ENCODE measurements at places on chromosomes 1 and 21.

GRCh38 chr1:12607263-12607662, 10.7 kb downstream of the DHRS3 start:
- DNase-seq, result no peak

DNA sequence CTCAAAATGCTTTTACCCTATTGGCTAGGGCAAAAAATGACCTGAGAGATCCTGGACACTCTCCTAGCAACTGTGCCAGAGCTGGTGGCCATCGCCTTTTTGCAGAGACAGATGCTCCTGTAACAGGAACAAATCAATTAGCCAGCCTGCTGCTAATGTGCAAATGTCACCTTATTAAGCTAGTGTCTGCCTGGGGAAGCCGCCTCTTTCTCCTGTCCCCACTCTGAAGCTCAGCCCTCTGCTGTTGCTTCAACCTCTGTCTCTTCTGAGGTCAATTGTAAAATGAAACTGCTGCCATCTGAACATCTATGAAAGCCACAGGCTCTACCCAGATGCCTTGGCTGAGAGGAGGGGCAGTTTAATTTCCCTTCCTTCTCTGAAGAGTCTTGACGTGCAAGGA, 85.5 kb upstream of the CACNA1E start:
- DNase-seq, result no peak

- DNase-seq, result no peak
These were observed 3.8 kb downstream of the DNALI1 start for GRCh38 chr1:37560401-37561132.

DNA sequence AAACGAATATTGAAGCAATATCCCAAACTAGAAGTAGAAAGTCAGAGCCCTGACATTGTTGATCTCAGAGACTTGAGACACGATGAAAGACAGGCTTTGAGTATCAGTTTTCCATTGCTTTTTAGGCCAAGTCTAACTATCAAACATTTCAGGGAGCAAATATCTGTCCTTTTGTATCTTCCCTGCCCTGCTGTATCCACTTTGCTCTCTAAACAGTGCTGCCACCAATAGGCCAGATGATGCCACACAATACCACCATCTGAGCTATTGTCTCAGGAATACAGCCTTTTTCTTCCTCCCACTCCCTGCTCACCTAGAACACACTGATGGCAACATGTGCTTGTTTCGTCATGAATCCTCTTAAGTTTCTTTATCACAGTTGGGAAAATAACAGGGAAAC, 62.6 kb upstream of the SPAG17 start:
- no peak for DNase-seq

GRCh38 chr1:226603858-226604559, 55.4 kb downstream of the STUM start:
- DNase-seq, result no peak

DNA sequence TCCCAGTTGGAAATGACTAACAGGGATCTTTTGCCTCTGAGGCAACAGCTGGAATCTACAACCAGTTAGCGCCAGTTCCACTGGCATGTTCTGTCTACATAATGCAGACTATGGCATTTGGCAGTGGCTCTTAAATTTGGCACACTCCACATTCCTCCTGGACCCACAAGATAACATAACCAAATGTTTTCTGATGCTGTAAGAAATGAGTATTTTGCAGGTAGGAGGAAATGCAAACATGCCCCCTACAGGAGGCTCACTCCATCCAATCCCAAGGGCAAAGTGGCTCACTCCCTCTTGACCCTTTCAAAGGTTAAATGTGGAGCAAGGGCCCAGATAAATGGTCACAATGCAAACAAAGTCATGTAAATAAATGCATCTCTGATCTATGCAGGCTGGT, 129.2 kb upstream of the PROX1 start:
- no peak for DNase-seq

DNA sequence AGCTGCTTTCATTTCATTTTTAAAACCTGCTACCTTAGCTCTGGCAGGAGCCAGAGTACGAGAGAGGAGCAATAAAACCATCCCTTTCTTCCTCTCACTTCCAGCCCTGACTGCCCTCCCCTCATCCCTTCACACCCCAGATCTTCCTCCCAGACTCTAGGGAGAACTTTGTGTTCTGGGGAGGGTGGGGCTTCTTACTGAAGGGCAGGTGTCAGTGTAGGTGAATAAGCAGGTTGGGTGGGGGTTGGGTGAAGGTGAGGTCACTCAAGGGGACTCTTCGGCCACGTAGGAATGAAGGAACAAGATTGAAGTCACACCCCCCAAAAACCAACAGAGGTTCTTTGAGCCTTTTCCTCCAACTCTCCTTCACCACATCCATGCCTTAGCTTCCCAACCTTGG, 88.9 kb downstream of the CD58 start:
- no peak for DNase-seq

DNA sequence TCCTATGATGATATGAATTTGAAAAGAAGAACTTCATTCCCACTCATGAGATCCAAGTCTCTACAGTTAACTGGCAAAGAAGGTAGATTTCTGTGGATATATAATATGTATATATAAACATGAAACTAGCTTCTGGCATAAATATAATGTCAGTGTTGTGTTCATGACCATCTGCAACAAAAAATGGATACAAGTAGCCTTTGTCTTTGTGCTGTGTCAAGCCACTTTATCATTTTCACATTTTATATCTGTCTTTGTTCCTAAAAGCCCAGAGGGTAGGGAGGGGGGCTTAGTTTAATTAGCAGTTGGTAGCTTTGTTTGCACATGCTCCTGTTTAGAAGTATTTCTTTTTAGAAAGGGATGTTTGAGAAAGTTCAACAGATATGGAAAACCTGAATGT, 56.2 kb upstream of the FASLG start:
- DNase-seq, result no peak

DNA sequence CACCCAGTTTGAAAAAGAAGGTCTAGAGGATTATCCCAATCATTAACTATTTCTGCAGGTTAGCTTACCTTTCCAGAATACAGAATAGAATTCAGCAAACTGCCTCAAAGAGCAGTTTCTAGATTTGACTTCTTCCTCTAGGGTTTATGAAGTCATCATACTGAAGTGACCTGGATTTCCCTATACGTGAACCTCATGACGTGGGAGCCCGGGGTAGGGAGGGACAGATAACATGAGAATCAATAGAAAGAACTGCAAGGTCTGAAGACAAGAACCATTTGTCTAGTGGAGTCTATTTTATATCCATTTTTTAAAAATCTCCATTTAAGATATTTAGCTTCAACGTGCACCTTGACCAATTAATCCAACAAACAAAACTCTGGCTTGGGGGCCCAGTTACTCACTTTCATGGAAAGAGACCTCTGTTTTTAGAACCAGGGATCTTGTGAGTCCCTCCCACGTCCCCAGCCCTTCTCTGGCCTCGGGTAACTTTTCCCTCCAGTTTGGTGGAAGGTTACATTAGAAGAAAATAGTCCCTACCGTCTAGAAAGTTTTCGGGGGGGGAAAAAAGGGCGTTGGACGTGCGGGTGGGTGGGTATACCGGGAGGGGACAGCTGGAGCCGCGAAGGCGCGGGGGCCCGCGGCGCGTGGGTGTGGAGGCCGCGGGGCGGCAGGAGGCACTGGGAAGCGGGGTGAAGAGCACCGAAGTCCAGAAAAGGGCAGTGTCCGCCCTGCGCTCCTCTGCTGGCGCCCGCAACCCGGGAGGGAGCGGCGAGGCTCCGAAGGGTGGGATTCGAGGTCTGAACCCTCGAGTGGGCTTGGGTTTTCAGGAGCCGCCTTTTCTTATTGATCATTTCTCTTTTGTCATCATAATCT, 13.8 kb upstream of the POGZ start:
- DNase-seq, result peak; percentile 53

GRCh38 chr1:101798417-101798816, 198.3 kb downstream of the OLFM3 start:
- no peak for DNase-seq

DNA sequence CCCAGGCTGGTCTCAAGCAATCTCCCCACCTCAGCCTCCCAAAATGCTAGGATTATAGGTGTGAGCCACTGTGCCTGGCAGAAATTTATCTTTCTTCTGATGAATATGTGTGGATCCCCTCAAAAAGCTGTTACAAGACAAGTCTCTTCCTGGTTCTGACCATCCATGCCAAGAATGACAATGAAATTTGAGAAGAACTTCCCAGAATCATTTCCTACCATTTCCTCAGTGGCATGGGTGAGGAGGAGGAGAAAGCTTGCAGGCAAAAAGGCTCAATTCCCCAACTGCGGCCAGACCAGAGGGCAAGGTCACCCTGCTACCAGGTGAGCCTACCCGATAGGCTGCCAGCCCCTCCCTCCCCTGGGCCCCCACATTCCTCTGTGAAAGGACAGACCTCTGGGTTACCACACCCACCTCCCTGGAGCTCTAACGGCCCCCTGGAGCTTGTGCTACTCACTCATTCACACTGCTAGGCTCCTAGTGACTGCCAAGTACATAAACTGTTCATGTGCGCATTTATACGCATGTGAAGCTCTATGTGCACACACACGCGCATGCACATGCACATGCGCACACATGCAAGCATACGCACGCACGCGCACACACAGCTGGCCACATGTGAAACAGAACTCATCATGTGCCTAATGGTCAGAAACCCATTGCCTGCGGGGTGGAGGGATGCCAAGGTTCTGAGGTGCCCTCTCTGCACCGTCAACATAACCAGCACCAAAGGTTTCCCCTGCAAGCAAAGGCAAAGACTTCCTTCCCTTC, 17.0 kb downstream of the MRAP start:
- no peak for DNase-seq

DNA sequence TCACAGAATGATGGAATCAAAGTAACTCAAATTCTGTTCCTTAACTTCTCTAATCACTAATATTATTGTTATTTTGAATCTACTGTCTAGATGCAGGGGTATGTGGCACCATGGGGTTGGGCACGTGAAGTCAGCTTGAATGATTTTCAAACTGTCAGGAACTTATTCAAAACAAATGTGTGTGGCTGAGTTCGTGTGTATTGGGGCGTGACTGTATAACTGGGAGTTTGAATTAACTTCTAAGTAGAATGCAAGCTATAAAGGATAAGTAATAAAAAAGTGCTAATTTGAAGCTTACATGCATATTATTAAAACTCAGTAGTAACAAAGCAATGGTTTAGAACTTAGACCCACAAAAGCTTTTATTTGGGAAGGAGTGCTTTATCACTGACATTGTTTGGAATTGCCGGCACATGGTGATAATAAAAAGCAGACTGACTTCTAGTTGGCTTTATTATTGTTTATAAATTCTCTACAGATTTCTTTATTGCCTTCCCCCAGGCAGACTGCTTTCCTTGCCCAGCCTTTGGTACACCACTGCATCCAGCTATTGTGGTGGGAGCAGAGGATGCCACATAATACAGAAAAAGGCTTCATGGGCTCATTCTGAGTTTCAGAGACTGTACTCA, 84.3 kb downstream of the TENT5C start:
- DNase-seq, result no peak

- no peak for DNase-seq
These were observed 4.5 kb upstream of the NHLH1 start for GRCh38 chr1:160362168-160362957.

- no peak for DNase-seq
These were observed 195.3 kb downstream of the ZBTB18 start for GRCh38 chr1:244246334-244246733.

DNA sequence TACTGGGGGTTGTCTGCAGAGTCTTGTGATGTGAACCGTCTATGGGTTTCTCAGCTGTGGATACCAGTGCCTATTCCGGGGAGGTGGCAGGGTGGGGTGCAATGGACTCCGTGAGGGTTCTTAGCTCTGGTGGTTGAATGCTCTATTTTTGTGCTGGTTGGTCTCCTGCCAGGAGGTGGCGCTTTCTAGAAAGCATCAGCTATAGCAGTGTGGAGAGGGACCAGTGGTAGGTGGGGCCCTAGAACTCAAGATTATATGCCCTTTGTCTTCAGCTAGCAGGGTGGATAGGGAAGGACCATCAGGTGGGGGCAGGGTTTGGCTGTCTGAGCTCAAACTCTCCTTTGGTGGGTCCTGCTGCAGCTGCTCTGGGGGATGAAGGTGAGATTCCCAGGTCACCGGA, 127.3 kb upstream of the PLD5 start:
- no peak for DNase-seq

- DNase-seq, result no peak
These were observed 57.3 kb downstream of the SDCCAG8 start for GRCh38 chr1:243312952-243313634.

DNA sequence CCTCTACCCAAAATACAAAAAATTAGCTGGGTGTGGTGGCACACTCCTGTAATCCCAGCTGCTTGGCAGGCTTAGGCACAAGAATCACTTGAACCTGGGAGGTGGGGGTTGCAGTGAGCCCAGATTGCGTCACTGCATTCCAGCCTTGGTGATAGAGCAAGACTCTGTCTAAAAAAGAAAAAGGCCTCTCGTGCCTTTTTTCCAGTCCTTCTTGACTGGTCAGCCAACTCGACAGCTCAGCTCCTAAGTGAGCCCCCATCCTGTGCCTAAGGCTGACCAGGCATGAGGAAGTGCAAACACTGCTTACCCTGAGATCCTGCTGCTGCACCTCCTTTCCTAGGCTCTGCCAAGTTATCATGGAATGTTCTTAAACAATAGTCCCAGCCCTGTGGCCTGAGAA, 10.1 kb upstream of the PROK1 start:
- DNase-seq, result no peak

DNA sequence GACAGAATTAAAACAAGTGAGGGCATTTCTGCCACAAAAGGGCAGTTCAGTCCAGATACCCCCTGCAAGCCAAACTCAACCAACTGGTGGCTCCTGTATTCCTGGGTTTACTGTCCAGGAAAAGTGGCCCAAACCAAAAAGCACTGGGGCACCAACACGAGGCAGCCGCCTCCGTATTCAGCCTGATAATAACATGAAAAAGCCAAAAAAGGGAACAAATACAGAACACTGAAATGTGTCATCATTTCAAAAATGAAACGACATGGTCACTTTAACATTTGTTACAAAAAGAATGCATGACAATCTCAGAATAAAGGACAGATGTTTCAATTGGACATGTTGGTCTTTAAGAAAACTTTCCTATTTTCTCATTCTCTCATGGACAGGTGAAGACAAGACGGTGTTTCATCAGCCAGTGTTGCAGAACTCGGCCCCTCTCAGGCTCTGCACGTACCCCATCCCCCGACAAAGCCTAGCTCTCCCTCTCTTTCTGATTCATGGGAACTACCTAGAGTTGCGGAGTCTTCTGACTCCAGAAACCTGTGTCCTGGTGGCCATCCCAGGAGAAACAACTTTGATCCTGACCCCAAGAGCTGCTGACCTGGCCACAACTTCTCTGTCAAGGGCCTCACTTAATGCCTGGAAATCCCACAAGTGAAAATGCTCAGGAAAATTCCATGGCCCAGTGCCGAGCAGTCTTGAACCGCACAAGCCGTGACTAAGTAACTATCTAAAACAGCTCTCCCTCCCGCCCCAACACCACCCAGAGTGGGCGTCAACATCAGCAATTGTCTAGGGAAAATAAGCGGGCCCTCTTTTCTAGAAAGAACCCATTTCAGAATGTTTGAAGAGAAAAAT, 27.1 kb downstream of the ZBTB17 start:
- DNase-seq, result no peak

DNA sequence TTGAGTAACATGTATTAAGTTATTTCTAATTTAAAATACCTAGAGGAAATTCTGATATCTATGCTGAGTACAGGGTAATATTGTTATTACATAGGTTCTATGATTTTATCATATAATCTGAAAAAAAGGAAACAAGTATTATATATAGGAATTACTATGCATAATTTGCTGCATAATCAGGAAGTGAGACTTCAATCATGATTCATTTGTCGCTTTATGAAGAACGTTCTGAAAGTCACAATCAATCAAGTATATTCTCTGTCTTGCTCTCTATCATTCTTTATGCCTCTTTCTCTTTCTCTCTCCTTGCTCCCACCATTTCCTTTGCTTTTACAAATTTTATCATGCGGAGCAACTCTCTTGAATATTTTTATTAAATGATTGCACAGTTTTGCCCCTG, 1130.3 kb downstream of the PLA2G4A start:
- no peak for DNase-seq

Measured in T-helper 2 cell (primary cell).